ENCODE measurements at places on chromosomes 12 and 14.

- no peak for DNase-seq
Measured at GRCh38 chr12:116106870-116107269, 170.6 kb downstream of the MED13L start.

DNA sequence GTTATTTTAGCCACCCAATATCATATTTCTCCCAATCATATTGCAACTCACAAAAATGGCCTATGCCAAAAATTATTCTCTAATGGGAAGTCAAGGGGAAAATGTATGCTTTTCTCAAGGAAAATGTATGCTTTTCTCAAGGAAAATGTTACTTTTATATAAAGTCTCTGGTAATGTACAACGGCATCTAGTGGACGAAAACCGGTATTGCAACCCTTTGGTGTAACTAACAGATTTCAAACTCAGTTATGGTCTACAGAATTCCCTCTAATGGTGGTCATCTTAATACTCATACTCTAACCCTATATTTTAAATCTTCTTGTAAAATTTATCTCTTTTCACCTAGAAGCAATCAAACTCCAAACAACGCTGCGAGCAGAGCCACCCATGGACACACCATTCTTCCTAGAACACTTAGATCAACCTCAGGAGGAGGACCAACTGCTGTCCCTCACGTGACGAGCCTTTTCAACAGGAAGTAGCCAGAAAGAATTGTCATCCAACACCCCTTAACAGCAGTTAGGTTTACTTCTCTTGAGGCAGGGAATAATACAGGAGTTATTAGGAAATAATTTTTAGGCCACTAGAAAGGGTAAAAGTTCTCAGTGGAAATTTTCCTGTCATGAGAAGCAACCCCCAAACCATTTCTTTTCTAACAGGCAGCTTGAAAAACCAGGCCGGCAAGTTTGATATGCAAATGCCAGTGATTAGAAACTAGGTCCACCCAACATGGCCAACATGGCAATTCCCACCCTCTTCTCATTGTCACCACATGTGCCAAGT, 20.1 kb downstream of the APOBEC1 start:
- DNase-seq = no peak

DNA sequence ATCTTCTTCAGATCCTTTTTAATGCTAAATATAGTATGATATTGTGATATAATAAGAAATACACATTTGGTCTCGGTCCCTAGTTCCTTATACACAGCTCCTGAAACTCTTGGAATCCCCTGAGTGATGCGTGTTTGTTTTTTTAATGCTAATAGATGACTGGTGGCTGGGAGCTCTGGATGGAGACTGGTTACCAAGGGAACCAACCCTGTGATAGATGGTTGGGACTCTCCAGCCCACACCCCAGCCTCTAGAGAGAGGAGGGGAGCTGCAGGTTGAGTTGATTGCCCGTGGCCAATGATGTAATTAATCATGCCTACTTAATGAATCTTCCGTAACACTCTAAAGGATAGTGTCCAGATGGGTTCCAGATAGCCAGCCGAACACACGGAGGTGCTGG, 140.6 kb downstream of the FBXL14 start:
- no peak for DNase-seq

DNA sequence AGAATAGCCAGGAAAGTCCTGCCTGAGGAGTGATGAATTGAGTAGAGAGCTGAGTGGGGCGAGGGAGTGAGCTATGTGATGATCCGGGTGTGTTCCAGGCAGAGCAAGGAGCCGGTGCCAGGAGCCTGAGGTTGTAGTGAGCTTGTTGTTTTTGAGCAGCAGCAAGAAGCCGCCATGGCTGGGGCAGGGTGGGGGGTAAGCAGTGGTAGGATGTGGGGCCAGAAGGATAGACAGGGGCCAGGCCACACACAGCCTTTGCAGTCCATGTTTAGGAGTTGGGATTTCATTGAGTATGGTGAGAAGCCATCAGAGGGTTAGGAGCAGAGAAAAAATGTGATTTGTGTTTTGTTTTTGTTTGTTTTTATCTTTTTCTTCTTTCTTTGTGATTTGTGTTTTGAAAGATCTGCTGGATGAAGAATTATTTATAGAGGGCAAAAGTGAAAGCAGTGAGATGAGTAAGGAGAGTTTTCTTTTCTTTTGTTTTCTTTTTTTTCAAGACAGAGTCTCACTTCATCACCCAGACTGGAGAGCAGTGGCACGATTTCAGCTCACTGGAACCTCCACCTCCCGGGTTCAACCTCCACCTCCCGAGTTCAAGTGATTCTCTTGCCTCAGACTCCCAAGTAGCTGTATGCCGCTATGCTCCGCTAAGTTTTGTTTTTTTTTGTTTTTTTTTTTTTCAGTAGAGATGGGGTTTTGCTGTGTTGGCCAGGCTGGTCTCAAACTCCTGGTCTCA, 92.3 kb upstream of the BCAT1 start:
- DNase-seq = no peak

DNA sequence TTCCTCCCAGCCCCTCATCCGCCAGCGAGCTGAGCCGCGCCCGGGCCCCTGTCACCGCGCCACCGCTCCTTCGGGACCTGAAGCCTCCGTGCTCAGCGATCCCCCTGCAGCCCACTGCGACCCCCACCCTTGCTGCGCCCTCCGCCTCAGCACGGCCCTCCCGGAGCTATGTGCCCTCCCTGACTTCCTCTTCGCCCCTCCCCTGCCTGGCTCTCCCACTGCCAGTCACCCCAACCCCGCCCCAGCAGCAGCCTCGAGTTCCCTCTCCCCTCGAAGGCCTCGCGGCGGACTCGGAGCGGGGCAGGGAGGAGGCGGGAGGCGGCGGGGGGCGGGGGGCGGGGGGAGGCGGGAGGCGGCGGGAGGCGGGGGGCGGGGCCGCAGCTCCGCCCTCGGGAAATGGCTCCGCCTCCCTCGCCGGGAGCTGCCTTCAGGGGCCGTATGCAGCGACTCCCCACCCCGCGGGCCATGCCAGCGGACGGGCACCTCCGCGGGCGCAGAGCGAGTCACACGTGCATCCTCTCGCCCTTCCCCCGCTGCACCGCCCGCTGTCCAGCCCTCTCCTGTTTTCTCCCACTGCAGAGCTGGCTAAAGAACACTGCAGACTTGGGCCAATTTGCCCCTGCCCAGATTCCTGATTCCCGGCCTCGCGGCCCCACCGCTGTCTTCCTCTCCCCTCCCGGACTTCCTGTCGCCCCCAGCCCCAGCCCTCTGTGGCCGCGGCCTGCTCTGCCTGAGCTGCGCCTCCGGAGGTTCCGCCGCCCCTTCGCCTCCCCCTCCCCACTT, 29.1 kb upstream of the ADIPOR2 start:
- DNase-seq = peak; percentile 73

DNA sequence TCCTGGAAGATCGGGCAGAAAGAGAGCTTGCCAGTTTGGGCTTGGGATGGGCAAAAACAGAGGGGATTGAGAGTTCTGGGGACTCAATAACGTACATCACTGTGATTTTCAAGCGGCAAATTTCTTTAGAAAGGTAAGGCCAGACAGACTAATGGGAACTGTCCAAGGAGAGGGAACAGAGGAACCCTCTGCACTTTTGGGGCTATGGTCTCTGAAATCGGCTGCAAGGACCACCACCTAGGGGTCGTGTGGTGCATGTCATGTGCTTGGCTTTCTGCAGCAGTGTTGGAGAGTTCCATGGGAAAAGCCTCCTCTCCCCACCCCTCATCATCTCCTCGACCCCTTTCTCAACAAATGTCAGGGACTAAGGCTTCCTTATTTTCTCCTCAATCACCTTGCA, 79.6 kb downstream of the PPM1A start:
- no peak for DNase-seq

- no peak for DNase-seq
Measured at GRCh38 chr12:95266254-95266653, 48.6 kb downstream of the VEZT start.

All from inflammatory macrophage treated with lipopolysaccharide for 1 hour (primary cell).